ENCODE measurements at places on chromosomes 7 and 10. TPM values are rescaled to one million over a fixed set of nuclear protein-coding genes. Genes with fewer than 3 reads are reported as not detected.

TRIM24 gene
- 15.6 TPM for total RNA-seq

SLIT1 gene
- total RNA-seq, result 0.16 TPM

DNAJC1 gene
- total RNA-seq, result 10.9 TPM

RP9 gene
- 20.1 TPM for total RNA-seq

PRSS37 gene
- total RNA-seq, result not detected

NAT16 gene
- total RNA-seq, result not detected

SPDYE16 gene
- not detected for total RNA-seq

AKR1C8 gene
- not detected for total RNA-seq

OLAH gene
- total RNA-seq, result 0.27 TPM

DNA sequence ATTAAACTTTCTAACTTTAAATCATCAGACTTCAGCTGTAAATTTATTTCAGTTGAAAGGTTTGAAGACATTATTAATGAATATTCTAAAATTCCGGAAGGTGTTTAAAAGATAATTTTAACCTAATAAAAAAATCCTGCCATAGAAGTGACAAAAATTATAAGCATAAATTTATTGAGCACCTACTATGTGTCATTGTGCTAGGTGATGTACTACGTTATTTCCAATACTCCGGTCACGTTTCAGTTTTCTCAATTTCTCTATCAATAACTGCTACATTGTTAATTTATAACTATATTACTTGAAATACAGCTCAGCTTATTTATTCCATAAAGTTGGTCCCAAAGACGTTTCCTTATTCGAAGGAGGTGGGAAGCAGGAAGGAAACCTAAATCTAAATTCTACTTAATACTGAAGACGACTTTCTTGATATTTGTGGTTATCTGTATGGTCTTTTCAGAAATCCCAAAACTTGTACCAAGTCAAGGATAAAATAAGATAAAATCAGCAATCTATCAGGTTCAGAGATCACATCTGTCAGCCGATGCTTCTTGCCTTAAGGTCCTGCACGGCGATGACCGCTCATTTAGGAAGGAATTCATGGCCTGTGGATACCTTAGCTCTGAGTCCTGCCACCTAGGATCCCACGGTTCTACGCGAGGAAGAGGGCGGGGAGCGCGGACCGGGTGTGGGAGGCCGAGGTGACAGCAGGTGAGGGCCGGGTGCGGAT lies 1.2 kb upstream of the ZEB1 start:
- DNase-seq, result peak; percentile 75

DNA sequence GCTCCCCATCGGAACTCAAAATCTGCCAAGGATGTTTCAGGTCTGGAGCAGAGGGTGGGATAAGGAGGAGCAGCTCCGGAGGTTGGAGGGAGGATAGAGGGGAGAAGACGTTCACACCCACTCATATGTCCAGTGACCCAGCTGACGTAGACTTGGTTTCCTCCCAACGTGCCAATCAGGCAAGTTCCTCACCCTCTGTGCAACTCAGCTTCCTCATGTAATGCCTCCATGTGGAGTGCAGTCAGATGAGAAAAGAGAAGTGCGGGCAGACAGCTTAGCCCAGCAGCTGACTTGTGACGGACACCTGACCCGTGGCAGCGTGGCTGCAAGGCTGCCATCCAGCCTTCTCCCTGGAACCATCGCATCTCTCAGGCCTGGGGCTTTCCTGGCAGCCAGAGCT lies 86.8 kb downstream of the NPTX2 start:
- no peak for DNase-seq

DNA sequence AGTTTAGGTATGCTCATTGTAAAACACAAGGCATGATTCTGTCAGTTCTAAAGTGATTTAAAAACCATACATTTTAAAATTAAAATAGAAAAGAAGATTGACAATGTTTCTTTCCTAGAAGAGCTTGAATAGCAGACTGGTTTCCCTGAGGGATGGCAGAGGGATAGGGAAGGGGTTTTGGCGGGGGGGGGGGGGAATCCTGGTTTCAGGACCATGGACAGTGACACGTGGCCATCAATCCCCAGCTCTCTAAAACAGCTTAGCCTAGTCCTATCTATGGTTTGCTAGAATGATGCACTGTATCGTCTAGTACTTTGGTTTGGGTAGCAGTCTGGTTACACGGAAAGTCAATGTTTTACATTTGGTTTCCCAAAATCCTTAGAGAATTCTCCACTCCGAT lies 88.7 kb downstream of the PHYHIPL start:
- no peak for DNase-seq

- no peak for DNase-seq
These were observed 19.9 kb upstream of the MAP3K8 start for GRCh38 chr10:30413996-30414576.

- DNase-seq, result no peak
These were observed 20.4 kb upstream of the INPP5F start for GRCh38 chr10:119705434-119705831.

GRCh38 chr7:140367528-140367927 lies 30.8 kb downstream of the SLC37A3 start:
- DNase-seq, result no peak

GRCh38 chr10:71038921-71039320 lies 150.6 kb upstream of the PCBD1 start:
- DNase-seq, result no peak

DNA sequence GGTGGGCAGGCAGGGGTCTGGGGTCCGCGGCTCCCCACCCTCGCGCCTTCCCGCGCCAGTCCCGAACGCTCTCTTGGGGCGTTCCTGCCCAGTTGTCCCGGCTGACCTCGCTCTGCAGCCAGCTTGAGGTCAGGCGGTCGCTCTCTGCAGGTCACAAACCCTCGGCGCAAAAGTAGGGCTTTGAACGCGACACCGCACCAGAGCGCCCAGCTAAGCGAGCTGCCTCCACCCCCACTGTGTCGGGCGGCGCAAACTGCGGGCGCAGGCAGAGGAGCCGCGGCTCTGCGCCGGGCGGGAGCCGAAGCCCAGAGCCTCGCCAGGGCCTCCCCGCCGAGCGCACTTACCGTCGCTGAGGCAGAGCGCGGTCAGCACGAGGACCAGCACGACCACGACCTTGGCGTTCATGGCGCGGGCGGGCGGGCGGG lies 284 bp downstream of the CXCL12 start:
- DNase-seq, result no peak

GRCh38 chr7:55211726-55212125 lies 153.4 kb upstream of the LANCL2 start:
- no peak for DNase-seq

GRCh38 chr10:58998924-58999713 lies 177.3 kb upstream of the PHYHIPL start:
- DNase-seq, result peak; percentile 74

GRCh38 chr10:127338399-127339110 lies 142.2 kb upstream of the INSYN2A start:
- DNase-seq, result no peak

DNA sequence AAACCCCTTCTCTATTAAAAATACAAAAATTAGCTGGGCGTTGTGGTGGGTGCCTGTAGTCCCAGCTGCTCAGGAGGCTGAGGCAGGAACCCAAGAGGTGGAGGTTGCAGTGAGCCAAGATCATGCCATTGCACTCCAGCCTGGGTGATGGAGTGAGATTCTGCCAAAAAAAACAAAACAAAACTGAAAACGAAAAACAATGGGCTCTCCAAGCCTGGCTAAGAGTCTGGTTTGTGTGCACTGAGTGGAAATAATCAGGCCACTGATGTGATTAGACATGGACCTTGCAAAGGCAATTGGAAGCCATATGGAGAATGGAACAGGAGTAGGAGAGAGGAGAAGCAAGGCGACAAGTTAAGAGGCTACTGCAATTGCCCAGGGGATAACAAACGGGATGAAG lies 60.1 kb upstream of the GSDME start:
- no peak for DNase-seq

GRCh38 chr10:6602700-6603084 lies 22.6 kb upstream of the PRKCQ start:
- DNase-seq, result no peak

GRCh38 chr7:81064426-81064825 lies 145.6 kb upstream of the SEMA3C start:
- no peak for DNase-seq

Measured in Right ventricle myocardium superior (tissue), 1 donor.